ENCODE measurements at places on chromosomes 12 and 14.

- no peak for DNase-seq
These were observed 16.2 kb downstream of the CCDC62 start for GRCh38 chr12:122790393-122791075.

- DNase-seq = no peak
These were observed 82.0 kb upstream of the HMGA2 start for GRCh38 chr12:65742018-65743010.

- DNase-seq = no peak
These were observed 1973.0 kb upstream of the FLRT2 start for GRCh38 chr14:83556746-83557453.

DNA sequence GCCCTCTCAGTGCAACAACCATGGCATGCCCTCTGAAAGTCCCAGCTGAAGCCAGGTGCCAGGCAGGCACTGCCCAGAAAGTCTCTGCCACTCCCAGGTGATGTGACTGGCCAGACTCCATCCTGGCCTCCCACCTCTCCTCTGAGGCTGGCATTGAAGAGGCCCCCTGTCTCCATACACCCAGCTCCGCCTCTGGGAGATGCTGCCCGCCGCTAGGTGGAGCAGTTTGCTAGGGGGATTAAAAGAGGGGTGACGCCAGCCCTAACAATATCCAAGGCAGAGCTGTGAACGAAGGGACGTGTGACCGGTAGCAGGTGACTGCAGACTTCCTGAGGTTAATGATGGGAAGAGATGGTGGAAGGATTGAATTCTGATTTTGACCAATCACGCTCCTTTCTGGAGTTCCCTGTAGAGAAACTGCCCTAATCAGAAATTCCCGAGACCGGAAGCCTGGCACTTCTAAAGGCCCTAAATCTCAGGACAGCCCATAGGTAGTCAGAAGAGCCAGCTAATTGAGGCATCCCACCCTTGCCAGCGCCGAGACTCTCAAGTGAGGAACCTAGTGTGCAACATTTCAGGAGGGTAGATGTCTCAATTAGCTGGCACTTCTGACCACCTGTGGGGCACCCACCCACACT, 8.3 kb upstream of the PLEK2 start:
- no peak for DNase-seq

GRCh38 chr14:60301685-60302084, 52.7 kb downstream of the PPM1A start:
- no peak for DNase-seq

GRCh38 chr14:76484355-76484754, 108.4 kb downstream of the ESRRB start:
- no peak for DNase-seq

GRCh38 chr12:108121320-108121719, 7.8 kb upstream of the WSCD2 start:
- DNase-seq = no peak

DNA sequence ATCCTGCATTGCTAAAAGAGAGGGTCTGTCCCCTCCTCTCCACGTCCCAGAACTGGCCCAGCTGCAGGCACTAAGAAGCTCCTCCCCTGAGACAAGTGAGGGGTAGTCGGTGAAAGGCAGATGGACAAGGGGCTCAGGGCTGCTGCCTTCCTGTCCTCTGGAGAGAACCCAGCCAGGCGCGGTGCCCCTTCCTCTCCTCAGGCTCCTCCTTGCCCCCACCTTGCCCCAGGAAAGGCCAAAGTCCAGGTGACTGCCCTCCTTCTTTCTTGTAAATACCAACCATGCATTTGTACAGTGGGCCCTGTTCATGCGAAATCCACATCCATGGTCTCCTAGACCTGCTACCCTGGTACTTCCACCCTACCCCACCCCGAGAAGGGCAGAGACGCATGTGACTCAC, 9.7 kb downstream of the PPP1R1A start:
- DNase-seq = no peak

GRCh38 chr12:85076688-85077430, 40.7 kb downstream of the LRRIQ1 start:
- DNase-seq = no peak

- no peak for DNase-seq
These were observed 131.2 kb upstream of the FOXG1 start for GRCh38 chr14:28635387-28635786.

DNA sequence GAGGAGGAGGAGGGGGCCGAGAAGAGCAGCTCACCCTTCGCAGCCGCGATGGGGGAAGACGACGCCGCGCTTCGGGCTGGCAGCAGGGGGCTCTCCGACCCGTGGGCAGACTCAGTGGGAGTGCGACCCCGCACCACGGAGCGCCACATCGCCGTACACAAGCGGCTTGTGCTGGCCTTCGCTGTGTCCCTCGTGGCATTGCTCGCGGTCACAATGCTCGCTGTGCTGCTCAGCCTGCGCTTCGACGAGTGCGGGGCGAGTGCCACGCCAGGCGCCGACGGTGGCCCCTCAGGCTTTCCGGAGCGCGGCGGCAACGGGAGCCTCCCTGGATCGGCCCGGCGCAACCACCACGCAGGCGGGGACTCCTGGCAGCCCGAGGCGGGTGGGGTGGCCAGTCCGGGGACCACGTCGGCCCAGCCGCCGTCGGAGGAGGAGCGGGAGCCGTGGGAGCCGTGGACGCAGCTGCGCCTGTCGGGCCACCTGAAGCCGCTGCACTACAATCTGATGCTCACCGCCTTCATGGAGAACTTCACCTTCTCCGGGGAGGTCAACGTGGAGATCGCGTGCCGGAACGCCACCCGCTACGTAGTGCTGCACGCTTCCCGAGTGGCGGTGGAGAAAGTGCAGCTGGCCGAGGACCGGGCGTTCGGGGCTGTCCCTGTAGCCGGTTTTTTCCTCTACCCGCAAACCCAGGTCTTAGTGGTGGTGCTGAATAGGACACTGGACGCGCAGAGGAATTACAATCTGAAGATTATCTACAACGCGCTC, 745 bp downstream of the TRHDE start:
- DNase-seq = no peak

DNA sequence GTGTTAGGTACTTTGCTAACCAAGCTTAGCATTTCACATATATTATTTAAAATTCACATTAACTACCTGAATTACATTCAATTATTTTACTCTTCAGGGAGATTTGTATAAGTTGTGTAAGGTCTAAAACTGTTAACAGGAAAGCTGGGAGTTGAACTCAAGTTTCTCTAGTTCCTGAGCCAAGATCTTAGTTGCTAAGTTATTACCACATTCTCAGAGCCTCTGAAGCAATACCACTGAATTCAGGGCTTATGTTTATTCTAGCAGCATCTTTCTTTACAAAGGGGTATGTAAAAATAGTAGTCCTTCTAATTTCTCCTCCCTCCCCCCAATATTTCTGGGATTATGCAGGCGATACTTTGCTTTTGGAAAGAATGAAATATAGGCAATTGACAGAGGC, 786.8 kb downstream of the DIO2 start:
- DNase-seq = no peak

- no peak for DNase-seq
These were observed 160.7 kb upstream of the ARID2 start for GRCh38 chr12:45568808-45569207.

DNA sequence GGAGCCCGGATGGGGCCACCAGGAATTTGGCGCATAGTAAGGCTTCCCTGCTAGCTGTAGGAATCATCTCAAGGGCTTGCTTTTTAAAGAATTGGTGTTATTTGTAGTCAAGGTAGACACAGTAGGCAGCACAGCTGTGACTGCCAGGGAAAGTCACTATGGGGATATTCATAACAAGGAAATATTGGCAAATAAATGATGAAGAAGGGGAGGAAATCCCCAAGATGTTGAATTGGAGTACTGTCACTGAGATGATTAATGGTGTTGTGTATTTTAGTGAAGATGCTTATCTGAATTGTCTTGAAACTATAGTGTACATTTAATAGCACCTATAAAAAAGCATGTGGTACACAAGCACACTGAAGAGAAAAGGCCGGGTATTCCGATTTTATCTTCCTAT, 118.9 kb downstream of the NPAS3 start:
- DNase-seq = no peak

GRCh38 chr14:55975281-55975910, 142.8 kb upstream of the PELI2 start:
- DNase-seq = no peak

DNA sequence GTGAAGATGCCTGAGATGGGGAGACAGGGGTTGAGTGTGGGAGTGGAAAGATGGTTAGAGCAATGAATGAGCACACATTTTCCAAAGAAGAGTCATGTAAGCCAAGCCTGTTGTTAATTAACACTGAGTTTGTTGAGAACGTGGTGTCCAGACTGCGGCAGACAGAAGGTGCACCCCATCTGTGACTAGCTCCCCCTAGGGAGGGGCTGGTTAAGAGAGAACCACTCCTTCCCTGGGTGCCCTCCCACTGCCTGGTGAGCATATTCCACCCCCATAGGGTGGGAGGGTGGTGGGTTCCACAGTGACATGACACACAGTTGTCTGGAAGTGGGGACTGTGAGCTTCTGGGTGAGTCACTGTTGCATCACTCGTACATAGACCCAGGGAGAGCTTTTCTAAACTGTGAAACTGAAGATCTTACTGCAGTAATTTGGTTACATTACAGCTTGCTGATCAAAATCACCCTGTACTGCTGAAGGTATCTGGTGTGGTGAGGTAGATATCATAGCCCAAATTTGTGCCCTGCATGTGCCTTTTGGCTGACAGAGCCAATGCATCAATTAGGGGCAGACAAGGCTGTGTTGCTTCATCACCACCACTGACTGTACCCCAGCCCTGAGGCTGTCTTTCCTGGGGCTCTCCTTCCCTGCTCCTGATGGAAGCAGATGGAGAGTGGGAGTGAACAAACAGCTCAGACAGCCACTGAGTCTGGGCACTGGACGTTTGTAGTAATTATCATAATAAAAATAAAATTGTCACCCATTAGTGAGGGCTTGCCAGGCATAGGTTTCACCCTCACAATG, 150.9 kb downstream of the EMP1 start:
- DNase-seq = no peak

GRCh38 chr14:33679461-33680225, 271.2 kb downstream of the EGLN3 start:
- no peak for DNase-seq

DNA sequence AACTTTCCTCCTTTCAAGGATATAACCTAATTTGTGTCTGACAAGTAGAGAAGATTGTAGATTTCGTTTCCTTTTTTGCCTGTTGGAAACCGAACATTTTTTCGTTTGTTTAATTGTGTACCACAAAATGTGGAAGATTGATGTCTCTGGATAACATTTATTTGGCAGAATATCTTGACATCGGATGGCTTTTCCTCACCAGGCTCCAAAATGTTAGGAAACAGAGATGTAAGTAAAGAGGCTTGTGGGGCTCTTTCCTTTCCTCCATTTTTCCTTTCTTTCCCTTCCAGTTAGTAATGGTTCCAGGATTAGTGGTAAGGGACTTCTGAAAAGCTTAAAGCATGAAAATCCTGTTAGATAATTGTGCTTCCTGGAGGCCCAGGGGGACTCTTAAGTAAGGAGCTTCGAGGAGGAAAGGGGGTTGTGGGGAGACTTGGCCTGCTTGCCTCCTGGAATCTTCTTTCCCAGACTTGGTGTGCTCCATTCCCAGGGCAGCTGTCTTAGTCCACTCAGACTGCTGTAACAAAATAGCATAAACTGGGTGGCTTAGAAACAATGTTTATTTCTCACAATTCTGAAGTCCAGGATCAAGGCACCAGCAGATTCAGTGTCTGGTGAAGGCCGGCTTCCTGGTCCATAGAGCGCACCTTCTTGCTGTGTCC, 243.1 kb upstream of the PWP1 start:
- DNase-seq = no peak

GRCh38 chr12:129530984-129531383, 372.8 kb downstream of the TMEM132D start:
- DNase-seq = no peak

DNA sequence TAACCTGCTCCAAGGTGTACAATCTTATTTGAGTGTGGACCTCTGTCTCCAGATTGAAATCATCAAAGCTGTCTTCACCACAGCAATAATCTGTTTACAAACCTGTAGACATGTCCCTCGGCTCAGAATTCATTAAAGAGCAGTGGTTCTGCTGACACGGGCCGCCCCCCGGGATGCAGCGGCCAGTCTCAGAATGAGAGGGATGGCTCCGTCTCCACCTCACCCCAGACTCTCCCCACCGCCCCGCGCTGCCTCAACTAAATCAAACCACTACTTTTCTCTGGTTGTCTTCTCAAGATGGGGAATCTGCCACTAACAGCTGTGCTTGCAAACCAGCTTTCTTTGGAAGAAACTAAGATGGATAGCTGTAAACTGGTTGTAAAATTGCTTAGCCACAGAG, 56.2 kb downstream of the SLC15A4 start:
- DNase-seq = no peak

DNA sequence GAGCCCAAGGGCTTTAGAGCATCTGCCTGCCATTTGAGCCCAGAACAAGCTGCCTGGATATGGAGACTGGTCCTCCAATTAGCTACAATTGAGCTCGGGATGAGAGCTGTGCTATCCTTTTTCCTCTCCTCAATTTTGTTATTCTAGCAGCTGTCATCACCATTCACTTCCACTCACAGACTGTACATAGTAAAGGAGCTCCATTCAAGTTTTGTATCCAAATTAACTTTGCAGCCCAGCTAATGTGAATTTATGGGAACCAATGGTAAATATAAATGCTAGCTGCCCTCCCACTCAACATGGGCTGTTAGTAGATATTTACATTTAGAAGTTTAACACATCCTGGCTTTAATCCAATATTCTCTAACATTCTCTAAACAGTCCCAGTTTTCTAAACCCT, 44.6 kb downstream of the BMP4 start:
- DNase-seq = no peak

DNA sequence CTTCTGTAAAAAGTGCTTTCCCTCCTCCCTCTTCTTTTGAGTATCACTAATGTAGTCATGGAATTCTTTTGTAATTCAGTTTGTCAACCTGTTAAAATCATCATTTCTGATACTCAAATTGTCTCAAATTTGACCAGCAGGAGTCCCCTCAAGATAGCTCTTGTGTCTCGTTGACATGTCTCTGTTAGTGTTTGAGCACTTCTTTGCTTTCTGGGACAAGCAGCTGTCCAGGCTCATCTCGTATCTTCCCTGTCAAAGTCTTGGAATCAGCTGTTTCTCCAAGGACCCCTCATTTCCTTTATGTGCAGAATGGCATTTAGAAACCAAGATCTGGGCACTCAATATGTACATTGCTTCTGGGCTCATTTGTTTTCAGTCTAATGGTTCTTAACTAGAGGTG, 10.7 kb downstream of the CIPC start:
- no peak for DNase-seq

GRCh38 chr12:59678759-59679411, 83.1 kb downstream of the SLC16A7 start:
- DNase-seq = no peak

GRCh38 chr12:124681779-124682391, 114.5 kb upstream of the NCOR2 start:
- no peak for DNase-seq

DNA sequence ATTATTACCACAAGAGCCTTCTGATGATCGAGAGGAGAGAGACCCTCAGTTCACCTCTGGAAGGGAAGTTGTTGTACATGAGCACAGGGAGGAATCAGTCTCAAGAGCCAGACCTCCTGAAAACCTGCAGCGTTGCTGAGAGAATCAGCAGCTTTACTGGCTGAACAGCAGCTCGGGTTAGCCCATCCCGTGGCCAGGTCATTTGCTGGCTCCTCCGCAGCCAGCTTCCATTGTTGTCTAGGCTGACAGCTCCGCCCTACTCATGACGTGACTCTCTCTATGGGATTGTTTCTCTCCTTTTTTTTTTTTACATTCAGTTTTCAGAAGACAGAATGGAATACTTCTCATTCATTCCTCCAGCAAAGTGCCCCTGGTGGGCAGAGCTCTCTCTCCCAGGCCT, 69.9 kb downstream of the TGFB3 start:
- DNase-seq = no peak

Measured in vagina (tissue), 2 donors.